EH (cell line): ENCODE measurements at places on chromosomes 1 and 21.

DNA sequence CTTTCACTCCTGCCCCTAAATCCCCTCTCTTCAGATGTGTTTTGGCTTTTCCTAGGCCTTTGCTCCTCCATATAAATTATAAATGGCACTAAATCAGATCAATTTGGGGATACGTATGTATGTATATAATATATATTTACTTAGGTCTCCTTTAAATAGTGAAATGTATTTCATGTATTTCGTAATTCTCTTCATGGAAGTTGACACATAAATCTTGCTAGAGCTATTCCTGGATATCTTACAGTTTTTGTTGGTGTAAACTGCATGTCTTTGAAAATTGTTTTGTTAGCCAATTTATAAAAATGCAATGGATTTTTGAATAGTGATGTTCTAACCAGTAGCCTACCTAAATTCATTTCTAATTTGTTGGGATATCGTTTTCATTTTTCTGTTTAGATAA is 9.0 kb downstream of the RPF1 start:
- no peak for DNase-seq

GRCh38 chr1:110605901-110606656 is at the start of gene KCNA2:
Gene KCNA2, minus strand, starts transcription at chr1:110606358. Its CDS starts 1,576 bp downstream, at chr1:110604782.
- DNase-seq: peak; percentile 0

- DNase-seq: peak; percentile 37
These were observed 7.7 kb upstream of the GPATCH4 start for GRCh38 chr1:156608981-156609380.

DNA sequence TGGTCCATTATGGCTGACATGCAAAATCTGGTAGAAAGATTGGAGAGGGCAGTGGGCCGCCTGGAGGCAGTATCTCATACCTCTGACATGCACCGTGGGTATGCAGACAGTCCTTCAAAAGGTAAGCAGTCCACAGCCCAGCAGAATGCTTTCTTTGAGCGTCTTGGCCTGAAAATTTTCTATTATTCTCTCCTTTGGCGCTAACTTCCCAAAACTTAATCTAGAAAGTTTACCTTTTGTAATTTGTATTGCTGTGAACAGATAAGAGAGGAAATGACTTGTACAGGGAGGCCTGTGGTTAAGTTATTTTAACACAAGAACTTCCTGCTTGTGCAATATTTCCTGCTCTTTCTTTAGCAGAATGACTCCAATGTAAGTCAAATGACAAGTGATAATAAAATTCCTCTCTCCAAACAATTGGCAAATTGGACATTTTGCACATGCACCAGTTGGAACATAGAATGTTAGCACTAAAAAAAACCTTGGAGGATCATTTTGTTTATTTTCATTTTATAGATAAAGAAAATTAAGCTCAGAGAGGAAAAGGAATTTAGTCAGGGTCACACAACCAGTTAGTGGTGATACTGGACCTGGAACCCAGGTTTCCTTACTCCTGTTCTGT is 18.9 kb downstream of the CAP1 start:
- peak; percentile 71 for DNase-seq

DNA sequence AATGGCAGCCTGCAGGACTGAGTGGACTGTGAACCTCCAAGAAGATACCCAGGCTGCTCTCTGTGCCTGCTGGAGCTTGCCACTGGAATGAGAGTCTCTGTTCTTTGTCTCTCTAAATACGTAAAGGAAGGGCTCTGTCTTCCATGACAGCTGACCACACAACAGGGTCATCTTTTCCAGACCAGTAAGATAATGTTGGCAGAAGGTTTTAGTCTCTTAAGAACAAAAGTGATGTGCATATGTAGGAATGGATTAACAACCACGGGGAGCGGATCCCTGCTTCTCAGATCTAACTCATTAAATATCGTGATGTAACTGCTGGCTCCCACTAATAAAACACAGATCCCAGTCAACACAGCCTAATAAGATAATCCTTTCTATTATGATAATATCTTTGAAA is 67.5 kb downstream of the MAP10 start:
- DNase-seq: no peak

GRCh38 chr1:238985312-238985711 is 401.1 kb upstream of the CHRM3 start:
- no peak for DNase-seq

GRCh38 chr1:156822680-156823079 is 6.0 kb upstream of the SH2D2A start:
- no peak for DNase-seq

DNA sequence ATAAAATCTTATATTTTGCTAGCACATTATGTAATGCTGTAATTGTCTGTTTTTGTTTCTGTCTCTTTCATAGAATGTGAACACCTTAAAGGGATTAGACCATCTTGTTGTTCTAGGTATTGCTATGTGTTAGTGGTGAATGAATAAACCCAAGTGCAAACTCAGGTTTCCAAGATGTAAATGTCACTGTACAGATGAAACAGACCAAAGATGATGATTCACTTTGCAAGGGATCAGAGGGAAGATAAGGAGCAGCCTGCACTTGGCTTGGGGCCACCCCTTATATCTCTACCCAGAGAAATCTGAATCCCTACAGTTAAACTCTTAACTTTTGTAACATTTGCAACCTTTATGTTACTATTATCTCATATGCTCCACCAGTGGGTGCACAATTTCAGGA is 25.4 kb downstream of the UROD start:
- DNase-seq: peak; percentile 18

DNA sequence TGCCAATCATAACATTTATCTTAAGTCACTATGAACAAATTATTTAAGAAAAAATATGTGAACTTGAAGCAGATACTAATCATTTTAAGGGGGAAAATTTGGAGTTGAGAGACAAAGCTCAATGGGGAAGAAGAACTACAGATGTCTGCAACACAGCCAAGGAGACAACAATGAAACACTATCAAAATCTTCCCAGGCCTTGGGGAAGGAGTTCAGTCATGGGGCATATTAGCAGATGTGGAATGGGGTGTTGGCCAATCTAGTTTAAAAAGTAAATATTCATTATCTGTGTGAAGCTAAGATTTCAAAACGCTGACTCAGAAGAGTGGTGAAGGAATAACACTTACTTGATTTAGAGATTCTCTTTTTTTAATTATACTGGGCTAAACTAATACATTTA is 671.6 kb upstream of the ZP4 start:
- DNase-seq: peak; percentile 42

DNA sequence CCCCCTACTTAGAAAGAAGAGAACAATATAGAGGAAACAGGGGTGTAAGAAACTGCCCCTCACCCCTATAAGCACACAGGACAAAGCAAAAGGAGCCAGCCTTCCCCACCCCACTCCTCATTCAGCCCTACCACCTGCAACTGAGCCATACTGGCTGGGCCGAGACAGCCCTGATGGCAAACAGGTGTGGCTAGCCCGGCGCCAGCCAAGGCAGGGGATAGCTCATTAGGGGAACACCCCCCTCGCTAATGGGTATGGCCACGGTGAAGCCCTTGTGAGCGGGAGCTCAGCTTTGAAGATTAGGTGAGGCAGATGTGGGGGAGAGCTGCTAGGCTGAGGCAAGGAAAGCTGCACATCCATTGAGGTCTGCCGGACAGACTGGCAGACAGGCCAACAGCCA is 65.5 kb downstream of the ERI3 start:
- no peak for DNase-seq

- DNase-seq: peak; percentile 29
These were observed 707 bp downstream of the PRCC start for GRCh38 chr1:156767879-156768604.

GRCh38 chr1:97053268-97053667 is 331.7 kb downstream of the PTBP2 start:
- no peak for DNase-seq

GRCh38 chr1:42978317-42979035 is 19.8 kb upstream of the SLC2A1 start:
- DNase-seq: peak; percentile 76

- peak; percentile 63 for DNase-seq
These were observed 13.5 kb upstream of the HJV start for GRCh38 chr1:146035048-146035423.

DNA sequence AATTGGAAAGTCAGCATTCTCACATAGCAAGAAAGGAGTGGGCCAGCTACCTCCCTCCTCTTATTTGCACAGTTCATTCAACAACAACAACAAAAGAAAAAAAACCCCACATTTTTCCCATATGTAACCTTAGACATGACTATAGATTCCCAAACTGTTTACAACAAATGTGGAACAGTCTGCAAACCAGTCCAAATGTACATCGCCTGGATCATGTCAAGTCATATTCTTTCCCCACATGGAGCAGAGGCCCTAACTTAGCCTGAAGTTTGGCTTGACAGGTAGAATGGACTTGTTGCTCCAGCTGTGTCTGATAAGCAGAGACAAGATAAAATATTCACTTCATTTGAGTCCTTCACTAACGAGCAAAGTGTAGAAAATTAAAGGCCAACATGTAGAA is 81.7 kb upstream of the COL24A1 start:
- no peak for DNase-seq

DNA sequence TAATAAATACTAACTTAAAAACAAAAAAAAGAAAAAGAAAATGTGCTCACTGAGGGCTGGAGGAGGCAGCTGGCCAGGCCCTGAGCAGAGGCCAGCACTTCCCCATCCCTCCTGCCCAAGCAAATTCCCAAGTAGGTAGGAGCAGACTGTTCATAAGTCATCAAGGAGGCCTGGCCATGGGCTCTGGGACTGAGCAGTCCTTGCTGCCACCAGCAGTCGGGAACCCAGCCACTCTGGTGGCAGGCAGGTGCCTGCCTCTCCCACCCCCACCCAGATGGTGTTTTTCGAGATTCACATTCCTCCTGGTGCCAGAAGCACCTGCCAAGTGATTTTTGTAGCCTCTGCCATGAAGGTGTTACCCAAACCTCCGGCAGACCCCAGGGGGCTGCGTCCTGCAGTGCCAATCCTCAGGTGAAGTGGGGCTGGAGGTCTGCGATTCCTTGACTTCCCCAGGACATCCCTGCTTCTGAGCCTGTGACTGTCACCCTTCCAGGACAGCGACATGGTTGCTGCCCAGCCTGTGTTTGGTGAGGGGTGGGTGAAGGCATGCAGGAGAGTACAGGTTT is 204.2 kb upstream of the TMEM51 start:
- no peak for DNase-seq
